Kidney (tissue), 22 donors: ENCODE measurements at places on chromosomes 13 and 19. TPM values are rescaled to one million over a fixed set of nuclear protein-coding genes. Genes with fewer than 3 reads are reported as not detected.

DNA sequence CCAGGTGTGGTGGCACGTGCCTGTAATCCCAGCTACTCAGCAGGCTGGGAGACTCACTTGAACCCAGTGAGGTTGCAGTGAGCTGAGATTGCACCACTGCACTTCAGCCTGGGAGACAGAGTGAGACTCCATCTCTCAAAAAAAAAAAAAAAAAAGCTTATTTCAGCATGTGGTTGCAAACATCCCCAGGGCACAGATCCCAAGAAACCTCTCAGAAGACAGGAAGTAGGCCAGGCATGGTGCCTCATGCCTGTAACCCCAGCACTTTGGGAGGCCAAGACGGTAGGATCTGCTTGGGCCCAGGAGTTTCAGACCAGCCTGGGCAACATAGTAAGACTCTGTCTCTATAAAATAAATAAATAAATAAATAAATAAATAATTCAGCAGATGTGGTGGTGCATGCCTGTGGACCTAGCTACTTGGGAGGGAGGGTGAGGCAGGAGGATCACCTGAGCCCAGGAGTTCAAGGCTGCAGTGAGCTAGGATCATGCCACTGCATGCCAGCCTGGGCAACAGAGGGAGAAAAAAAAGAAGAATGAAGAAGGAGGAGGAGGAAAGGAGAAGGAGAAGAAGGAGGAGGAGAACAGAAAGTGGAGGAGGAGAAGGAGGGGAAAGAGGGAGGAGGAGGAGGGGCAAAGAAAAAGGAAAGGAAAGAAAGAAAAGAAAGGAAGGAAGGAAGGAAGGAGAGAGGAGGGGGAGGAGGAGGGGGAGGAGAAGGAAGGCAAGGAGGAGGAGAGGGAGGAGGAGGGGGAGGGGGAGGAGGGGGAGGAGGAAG is 4.3 kb upstream of the LRRC8E start:
- no peaks in the 10 kb centered on the region for H3K27me3 ChIP-seq
- no peaks in the 10 kb centered on the region for H3K4me1 ChIP-seq
- no peak for DNase-seq
- no peaks in the 10 kb centered on the region for H3K36me3 ChIP-seq

Gene PTPRS
- total RNA-seq: 103 TPM

Gene C3
- total RNA-seq: 3,831 TPM

Gene TNFRSF19
- 14.7 TPM for total RNA-seq

Gene ANKLE1
- 0.54 TPM for total RNA-seq

Gene SPRED3
- total RNA-seq: 8.7 TPM

- peak overlapping the region; percentile 77 for H3K27ac ChIP-seq
- no peaks in the 10 kb centered on the region for H3K27me3 ChIP-seq
- H3K36me3 ChIP-seq: no peaks in the 10 kb centered on the region
- DNase-seq: peak; percentile 86
- H3K4me1 ChIP-seq: peaks cover 3% of the 10 kb centered on the region
- H3K4me3 ChIP-seq: peak overlapping the region; percentile 16
Observed at GRCh38 chr19:10227026-10227971, 3.8 kb downstream of the S1PR2 start.
